ENCODE measurements at places on chromosomes 5 and 9.
A peak's percentile ranks its signal among the peaks of the same experiment; 100 is the strongest.

GRCh38 chr5:75828029-75828428, 110.8 kb upstream of the POC5 start:
- DNase-seq: no peak

GRCh38 chr5:32506201-32506661, 61.7 kb upstream of the ZFR start:
- no peak for DNase-seq

DNA sequence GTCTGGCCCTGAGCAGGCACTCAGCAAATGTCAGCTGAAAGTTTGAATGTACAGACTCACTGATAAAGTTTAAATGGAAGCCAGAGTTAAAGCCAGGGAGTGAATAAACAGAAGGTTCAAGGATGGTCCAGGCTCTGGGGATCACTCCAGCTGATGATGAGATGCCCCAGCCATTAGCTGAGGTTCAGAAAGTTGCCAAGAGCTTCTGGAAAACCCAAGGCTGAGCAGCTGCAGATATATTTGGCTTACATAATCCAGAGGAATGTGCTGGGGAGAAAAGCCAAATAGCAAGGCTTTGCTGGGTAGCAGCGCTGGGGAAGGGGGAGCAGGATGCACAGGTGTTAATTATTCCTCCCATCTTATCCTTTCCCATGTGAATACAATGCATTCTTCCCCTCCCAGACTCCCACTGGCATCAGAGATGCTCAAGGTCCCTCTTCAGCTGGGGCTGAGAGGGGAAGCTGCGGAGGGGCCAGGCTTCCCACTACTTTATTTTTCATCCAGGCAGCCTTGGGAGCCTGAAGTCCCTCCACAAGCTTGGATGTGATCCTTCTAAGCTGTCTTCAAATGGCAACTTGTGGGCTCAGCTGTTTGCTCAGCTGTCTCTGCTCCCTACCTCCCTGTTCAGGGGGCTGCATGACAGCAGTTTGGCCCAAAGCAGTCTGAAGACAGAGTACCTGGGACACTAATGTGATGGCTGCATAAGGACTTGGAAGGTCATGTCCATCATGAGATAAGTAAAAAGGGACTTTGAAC, 341.2 kb downstream of the TRIM32 start:
- no peak for DNase-seq

DNA sequence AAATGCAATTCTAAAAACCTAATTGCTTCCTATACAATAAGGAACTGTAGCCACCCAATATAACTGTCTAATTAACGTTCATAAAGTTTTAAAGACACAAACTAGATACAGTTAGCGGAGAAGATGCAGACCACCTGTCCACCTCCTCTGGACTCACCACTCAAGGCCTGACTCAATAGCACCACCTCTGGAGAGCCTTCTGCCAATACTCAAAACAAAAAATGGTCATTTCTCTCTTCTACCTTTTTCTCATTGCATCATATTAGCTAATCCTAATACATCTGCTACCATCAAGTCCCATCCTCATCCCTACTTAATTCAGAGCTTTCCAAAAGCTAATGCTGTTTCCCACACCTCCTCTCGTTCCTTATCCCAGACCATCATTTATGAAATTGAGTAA, 159.9 kb downstream of the MLLT3 start:
- DNase-seq: no peak

DNA sequence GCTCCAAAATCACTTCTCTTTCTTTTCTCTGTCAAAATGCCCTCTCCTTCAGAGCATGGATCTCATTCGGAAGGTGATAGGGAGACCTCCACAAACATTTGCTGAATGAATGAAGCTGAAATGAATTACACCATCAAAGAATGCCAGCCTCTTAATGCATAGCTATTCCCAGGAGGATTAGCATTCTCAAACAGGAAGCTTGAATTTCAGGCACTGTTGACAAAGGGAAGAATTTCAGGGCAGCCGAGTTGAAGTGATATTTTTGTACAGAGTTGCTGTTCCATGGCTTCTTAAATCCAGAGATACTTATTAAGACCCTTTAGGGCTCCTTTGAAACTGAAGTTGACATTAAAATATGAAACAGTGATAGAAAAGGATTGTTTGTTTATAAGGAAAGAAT, 18.8 kb downstream of the HBEGF start:
- DNase-seq: no peak

- peak; percentile 74 for DNase-seq
Measured at GRCh38 chr5:151023047-151023615, 2.7 kb downstream of the GPX3 start.

GRCh38 chr5:82820961-82821845, 256.0 kb downstream of the TMEM167A start:
- DNase-seq: no peak

DNA sequence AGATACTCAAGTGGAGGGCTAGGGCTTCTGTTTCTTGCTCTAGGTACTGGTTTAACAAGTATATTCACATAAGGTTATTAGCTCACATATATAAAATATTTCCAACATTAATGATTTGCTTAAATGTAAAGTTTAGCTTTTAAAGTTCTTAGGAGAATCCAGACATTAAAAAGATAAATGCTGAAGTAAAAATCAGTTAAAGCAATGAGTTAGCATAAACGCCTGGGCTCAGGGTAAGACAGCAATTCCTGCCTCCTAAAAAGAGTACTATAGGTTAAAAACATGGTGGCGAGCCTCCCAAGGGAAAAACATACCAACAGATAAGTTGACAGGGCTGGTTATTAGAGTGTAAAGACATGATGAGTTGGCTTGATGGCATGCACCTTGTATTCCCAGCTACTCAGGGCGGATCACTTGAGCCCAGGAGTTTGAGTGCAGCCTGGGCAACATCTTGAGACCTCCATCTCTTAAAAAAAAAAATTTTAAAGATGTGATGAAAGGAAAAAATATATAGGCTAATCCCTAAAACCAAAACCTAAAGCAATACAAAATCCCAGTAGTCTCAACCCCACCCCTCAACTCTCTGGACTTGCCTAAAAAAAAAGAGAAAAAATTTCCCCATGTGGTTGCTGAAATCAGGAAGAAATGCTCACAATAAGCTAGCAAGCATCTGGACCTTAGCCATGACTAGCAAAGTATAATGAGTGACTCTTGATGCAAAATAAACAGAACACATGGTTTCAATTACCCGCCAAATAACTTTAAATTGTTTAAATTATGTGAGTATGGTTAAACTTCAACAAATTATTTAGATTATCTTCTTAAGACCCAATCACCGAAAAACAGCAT, 3.6 kb downstream of the GOLPH3 start:
- peak; percentile 30 for DNase-seq

- no peak for DNase-seq
Measured at GRCh38 chr9:106769331-106769730, 93.6 kb upstream of the ZNF462 start.

DNA sequence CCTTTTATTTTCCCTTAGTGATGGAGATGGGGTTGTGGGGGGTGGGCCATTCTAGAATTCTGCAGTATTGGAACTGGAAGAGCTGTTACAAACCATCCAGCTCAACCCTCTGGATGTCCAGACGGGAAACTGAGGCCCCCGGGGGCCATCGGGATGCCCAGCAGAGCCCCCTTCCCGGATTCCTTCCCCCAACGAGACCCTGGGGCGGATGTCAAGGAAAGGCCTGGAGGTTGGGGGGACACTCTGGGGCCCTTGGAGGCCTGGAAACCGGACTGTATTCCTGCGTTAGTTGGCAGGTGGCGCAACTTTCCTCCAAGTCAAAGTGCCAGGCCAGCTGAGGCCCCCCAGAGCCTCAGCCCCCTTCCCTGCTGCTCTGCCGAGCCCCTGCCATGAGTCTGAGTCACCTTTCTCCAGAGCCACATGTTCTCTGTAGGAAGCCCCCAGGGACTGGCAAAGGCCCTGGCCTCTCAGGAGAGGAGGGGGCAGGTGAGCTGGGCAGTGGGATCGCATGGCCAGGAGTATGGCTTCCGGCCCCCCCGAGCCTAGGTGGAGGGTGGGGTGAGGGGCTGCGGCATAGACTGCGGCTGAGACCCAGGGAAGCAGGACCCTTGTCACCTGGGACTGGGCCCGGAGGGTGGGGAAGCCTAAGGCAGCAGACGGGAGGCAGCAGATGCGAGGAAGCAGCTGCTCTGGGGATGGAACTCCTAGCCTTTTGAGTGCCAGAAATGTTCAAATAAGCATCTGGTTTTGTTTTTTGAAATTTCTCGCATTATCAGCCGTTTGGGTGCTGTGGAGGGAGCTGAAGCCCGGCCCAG, 17.8 kb upstream of the FIBCD1 start:
- no peak for DNase-seq

GRCh38 chr5:119949426-119949999, 320.2 kb downstream of the FAM170A start:
- no peak for DNase-seq

DNA sequence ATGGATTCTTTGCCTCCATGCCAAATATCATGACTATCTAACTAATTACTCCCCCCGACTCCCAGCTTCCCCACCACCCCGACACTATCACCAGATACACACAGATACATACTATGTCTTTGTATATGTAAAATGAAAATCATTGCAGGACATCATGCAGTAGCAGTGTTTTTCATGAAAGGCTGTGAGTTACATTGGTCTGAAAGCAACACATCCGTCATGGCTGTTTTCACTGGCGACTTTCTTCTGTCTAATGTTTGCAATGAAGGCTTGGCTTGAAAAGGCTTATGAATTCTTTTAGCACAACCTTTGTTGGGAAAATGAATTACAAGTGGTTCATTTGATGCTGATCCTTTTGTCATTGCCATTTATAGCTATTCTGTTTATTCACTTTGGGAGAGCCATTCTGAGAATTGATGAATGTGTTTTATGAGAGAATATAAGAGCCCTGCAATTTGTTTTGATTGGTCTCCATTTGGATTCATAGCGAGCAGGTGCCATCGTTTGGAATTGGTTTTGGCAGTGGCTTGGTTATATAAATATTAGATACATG, 103.4 kb downstream of the PIP5K1B start:
- DNase-seq: no peak

- DNase-seq: no peak
Measured at GRCh38 chr5:67104859-67105258, 91.7 kb downstream of the CD180 start.

- no peak for DNase-seq
Measured at GRCh38 chr9:38346811-38347210, 45.7 kb upstream of the ALDH1B1 start.

GRCh38 chr5:151153766-151154272, 3.8 kb downstream of the ANXA6 start:
- DNase-seq: no peak

- DNase-seq: no peak
Measured at GRCh38 chr9:81607593-81608288, 81.6 kb downstream of the TLE1 start.

- no peak for DNase-seq
Measured at GRCh38 chr9:21817176-21817575, 14.7 kb downstream of the MTAP start.

GRCh38 chr9:81113453-81114124, 575.8 kb downstream of the TLE1 start:
- no peak for DNase-seq

DNA sequence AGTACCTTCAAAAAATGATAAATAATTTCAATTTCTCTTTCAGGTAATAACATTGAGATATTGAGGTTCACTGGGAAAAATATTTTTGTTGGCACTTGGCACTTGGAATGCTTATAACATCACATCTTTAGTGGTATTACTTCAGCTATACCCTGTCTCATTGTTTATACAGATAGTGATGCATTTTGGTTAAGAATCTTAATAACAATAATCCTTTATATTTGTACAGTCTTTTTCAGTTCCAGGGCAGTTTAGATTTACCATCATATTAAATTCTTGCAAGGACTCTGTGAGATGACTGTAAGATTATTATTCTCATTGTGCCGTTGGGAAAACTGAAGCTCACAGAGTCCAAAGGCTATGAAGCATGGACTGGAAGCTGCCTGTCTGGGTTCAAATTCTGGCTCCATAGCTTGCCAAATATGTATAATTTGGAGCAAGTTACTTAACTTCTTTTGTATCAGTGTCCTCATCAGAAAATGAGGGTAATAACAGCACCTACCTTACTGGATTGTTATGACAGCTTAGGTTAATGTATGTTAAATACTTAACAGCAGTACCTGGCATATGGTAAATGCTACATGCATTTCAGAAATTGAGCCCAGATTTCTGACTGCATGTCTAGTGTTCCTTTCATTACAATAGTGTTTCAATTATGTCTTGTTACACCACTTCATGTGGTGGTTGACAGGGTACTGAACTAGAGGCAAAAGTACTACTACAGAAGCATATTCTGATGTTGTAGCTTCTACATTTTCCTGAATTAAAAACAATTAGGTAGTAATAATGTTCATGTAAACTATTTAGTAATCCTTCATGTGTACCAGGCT, 272.2 kb downstream of the PLK2 start:
- DNase-seq: no peak

- DNase-seq: no peak
Measured at GRCh38 chr9:36258996-36259533, 817 bp upstream of the GNE start.

- no peak for DNase-seq
Measured at GRCh38 chr5:133337795-133338445, 274.4 kb downstream of the FSTL4 start.

DNA sequence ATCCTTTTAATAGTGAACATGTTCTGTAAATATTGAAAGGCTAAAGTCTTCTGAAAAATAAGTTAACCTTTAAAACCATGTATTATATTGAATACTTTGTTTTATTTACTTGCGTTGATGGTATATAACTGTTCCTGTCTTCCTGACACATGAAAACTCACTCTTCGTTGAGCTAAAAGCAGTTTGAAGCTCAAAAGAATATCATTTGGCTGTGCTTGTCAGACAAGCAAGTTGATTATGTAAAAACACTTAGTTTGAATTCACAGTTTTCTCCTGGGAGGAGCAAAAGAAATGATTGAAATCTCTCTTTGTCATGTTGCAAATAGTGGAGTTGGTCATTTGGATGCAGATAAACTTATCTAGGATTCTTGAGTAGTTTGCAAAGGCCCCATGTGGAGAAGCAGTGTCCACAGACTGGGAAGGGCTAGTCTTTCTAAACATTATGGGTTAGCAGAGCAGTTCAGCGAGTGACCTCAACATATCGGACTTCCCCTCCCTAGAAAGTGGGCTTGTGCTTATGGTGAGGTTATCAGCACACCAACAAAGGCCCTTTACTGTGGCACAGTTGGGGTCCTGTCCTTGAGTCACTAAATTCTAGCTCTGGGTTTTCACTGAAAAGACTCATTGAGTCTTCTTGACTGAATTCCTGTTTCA, 290.4 kb downstream of the CSNK1G3 start:
- no peak for DNase-seq

- DNase-seq: no peak
Measured at GRCh38 chr5:174895360-174895759, 171.0 kb downstream of the MSX2 start.

GRCh38 chr9:123927625-123928532, 2.0 kb downstream of the DENND1A start:
- DNase-seq: no peak
